Occipital lobe (tissue), 3 donors: ENCODE measurements at places on chromosomes 12 and 14.

DNA sequence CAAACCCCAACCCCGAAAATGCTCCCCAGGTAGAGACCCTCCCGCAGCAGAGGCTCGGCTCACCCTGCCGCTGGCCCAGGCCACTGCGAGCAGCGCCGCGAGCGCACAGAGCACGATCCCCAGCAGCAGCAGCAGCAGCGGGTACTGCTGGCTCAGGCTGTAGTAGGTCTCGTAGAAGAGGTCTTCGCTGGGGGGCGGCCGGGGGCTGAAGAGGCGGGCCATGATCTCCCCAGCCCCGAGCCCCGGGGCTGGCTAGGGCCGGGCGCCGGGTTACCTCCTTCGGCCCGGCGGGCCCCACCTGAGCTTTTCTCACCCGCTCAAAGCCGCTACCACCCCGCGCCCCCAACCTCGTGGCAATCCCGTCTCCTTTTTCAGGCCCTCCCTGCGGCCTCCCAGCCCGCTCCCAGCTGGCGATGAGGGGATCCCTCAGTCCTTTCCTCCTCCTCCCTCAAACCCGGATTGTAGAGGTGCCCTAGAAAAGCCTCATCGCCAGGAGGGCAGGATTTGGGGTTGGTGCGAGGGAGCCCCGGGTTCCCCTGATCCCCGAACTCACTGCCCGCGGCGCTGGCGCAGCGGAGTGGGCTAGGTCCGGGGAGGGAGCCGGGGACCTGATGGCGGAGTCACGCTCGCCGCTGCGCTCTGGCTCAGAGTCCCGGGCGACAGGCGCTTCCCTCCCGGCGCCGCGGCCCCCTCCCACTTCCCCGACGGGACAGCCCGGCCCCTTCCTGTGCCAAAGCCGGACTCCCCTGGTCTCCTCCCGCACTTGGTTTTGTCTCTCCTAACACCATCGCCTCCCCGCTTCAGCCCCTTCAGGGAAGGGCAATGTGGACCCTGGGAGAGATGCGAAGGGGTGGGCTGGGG, at the start of gene ADCY4:
ADCY4 (minus strand) TSS at position 641 of the 861 bp plus-strand sequence; CDS start at position 222, 419 bp downstream.
- no peak for DNase-seq

GRCh38 chr12:113260636-113261300, 39.5 kb downstream of the TPCN1 start:
- no peak for DNase-seq

DNA sequence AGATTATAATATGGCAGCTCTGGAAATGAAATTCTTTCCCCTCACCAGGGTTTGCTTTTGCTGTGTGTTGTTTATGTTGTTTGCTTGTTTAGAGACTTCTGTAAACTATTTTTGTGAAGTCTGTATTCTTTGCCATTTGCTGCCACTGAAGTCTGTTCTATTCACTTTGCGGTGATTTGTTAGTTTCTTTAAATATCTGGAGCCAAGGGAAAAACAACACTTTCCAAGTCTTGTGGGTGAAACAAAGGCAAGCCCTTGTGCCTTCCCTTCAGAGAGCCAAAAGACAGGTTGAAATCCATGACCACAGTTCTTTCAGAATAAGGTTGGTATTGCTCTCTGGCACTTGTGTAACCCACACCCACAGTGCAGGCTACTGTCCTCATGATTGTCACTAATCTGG, 59.5 kb upstream of the RNU6-7 start:
- no peak for DNase-seq

- no peak for DNase-seq
These were observed 4.7 kb downstream of the FLRT2 start for GRCh38 chr14:85534458-85535293.

DNA sequence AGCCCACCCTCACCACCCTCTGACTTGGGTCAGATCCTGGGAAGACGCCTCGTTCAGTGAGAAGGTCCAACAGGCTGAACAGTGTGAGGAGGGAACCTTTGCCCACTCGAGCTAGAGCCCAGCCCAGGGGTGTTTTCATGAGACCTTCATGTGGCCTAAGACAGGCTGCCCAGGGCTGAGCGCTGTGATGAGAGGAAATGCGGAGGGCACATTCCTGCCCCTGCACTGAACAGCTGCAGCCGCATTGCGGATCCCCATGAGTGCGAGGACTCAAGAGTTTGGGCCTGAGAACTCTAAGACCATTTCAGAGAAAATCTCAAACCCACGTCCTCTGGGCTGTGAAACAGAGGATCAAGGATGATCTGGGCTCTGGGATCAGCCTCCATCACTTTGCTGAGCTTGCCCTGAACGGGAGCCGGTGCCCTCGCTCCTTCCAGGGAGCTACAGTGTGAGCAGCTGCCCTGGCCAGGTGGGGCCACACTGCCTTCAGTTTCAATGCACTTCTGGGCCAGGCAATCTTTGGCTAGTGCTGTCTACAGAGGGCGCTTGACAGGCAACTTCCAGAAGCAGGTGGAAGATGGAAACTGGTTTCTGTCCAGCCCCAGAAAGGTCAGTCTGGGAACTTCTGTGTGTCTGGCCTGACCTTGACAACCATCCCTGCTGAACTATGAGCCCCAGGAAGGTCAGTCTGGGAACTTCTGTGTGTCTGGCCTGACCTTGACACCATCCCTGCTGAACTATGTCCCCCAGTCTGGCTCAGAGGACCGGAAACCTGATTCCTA, 43.5 kb upstream of the P2RX7 start:
- no peak for DNase-seq

DNA sequence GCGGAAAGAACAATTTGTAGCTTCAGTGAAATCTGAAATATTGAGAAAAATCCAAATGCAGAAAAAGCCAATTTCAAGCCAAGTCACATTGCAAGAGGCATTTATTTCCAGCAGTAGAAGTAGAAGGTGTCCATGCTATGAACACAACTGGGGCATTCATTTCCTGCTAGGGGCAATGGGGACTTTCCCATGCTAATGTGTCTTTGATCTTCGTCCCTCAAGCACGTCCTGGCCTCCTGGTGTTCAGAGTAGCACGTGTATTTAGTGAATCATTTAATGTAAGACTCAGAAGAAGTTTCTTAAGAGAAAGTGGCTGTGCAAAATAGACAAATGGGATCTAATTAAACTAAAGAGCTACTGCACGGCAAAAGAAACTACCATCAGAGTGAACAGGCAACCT, 267.9 kb downstream of the TMEM132C start:
- no peak for DNase-seq

DNA sequence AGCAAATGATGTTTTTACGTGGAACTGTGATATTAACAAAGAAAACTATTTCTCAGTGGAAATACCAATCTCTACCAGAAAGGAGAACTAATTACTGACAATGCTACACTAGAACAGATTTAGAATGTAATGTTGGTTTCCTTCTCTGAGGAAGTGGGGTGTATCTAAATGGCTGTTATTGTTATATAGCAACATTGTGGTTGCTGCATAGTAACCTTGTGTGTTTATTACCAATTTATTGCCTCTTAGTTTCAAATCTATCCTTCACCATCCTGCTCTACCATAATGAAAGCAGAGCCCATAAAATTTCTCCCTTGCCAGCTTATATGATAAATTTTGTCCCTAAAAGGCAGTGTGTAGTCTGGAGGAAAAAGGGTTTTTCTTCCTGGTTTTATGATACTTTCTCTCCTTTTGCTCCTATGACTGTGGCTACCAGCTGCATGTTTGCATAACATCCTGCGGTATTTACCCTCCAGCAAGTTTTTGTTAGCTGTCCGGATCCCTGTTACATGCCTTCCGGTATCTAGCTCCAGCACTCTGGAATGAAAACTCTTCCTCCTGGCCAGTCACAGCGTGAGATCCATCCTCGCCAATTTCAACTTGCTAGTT, 5.7 kb upstream of the KLRK1 start:
- DNase-seq: no peak

DNA sequence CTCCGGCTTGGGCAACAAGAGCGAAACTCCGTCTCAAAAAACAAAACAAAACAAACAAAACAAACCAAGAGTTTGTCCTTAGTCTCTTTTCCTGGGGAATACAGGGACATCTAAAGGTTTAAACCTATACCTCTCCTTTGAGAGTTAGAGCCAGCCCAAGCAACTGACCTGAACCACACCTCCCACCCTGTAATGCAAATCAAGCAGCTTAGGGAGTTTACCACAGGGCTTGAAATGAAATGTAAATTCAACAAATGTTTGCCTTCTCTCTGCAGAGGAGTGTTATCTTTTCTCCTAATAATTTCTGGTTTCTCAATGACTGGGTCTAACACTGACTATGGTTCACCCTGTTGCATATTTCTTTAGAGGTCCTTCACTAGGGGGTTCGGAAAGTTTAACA, 16.7 kb downstream of the PPP1CC start:
- DNase-seq: no peak

DNA sequence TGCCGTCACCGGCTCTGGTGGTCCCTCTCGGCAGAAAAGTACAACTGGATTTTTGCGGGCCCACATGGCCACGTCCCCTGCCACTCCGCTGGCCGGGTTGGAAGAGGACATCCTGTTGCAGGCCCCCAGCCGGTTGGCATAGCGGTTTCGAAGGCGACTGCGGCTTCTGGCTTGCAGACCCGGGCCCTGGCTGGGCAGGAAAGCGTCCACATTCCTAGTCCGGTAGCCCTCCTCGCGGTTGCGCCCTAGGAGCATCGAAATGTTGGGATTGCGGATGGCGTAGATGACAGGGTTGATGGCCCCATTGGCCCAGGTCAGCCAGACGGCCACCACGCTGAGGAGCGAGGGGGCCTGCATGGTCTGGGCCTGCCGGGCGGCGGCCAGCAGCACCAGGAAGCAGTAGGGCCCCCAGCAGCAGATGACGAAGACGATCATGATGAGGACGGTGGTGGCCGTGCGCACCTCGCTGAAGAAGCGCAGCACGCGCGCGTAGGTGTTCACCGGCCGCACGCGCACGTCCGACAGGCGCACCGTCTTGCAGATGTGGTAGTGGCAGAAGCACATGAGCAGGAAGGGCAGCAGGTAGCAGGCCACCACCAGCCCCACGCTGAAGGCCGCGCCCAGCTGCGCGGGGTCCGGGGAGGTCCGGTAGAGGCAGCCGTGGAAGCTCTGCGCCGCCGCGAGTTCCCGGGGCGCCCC, 1.2 kb downstream of the GPR135 start:
- DNase-seq: no peak

DNA sequence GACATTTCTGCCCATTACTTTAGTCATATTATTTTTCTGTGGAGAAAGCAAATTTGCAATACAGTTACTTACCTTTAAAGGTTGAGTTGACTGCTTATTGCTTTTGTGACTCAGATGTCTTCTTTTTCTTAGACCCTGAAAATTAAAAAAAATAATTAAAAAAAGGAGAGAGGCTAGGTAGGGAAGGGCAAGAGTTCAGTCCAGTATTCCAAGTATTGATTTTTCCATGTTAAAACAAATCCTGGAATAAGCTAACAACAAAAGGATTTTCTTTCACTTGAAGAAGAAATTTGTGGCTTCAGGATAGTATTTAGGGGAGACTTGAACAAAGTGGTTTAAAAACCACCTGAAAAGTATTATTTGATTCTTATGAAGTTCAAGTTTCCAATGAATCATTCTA, 49.4 kb downstream of the LMNTD1 start:
- no peak for DNase-seq

DNA sequence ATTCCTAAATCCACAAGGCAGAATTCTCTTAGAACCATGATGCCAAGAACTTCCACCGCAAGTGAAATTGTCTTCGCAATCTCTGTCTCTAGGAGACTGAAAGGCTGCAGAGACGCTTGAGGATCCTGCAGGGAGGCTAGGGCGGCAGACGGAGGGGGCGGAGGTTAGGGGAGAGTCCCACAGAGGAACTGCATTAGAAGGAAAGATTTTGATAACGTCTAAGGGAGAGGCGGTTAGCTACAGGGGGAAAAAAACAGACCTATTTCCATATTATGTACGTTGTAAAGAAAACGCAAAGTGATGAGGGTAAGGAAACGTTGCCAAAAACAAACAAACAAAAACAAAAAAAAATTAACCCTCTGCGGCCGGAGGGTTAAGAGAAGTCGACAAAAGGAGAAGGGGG, 595 bp downstream of the KLHL28 start:
- DNase-seq: no peak

DNA sequence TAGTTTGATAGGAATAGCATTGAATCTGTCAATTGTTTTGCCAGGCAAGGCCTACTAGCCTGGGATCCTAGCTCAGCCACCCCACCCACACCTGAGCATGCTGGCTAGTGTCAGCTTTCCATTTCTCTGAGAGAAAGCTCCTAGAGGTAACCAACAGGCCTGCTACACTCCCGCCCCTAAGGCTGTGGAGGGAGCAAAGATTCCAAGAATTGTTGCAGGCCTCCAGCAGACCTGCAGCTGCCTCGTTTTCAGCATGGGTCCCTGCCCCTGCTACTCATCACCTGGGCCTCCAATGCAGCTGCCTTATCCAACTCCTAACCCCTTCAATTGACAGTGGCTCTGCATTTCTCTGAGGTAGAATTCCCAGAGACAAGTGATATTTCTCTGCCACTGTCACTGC, 852.4 kb upstream of the MDGA2 start:
- no peak for DNase-seq

- no peak for DNase-seq
These were observed 10.2 kb downstream of the DHH start for GRCh38 chr12:49084438-49084837.

DNA sequence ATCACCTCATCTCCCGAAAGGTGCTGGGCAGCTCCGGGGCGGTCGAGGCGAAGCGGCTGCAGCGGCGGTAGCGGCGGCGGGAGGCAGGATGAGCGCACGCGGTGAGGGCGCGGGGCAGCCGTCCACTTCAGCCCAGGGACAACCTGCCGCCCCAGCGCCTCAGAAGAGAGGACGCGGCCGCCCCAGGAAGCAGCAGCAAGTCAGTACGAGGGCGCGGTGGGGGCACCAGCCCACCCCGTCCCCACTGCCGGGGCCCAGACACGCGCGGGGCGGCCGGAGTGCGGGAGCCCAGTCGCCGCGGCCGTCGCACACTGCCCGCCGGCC, 862 bp downstream of the HMGA2 start:
- no peak for DNase-seq
